ENCODE measurements at places on chromosomes 4 and X. TPM values are rescaled to one million over a fixed set of nuclear protein-coding genes. Genes with fewer than 3 reads are reported as not detected.

The PASD1 gene
- not detected for polyA plus RNA-seq

The TGIF2LX gene
- polyA plus RNA-seq = not detected

- no peak for DNase-seq
These were observed 165.7 kb upstream of the CASK start for GRCh38 chrX:42089031-42089430.

DNA sequence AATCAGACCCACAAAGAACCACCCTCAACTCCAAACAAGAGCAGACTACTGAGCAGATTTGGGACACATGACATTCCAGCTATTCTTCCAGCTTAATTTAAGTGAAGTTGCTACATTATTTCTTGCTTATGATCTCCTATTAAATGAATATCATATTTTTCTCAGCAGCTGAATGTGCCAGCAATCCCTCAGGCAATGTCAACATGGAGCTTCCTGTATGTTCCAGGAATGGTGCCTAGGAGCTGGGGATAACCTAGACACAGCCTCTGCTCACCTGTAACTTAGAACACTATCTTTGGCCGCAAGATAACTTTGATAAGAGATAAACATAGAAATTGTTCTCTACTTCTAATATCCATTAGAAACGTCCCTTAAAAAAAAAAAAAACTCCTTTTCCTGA, 274.4 kb upstream of the RASGEF1B start:
- DNase-seq = no peak

DNA sequence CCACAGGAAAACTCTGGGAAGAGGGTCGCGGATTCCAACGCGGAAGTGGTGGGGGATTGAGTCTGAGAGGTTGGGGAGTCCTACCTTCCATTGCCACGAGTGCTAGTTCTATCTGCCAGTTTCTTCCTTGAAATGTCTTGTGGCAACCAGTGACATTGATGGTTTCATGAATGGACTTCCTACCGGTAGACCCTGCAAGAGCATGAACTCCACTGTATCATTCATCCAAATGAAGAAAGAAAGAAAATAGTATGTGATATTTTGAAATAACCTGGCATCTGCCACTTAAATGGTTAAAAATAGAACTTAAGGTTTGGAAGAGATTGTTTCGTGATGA, 1.1 kb upstream of the SLC10A7 start:
- peak; percentile 2 for DNase-seq

Measured in A549 (cell line).